ENCODE measurements at places on chromosomes 4 and X.

GRCh38 chrX:63283348-63283747, 67.8 kb downstream of the SPIN4 start:
- DNase-seq = no peak

DNA sequence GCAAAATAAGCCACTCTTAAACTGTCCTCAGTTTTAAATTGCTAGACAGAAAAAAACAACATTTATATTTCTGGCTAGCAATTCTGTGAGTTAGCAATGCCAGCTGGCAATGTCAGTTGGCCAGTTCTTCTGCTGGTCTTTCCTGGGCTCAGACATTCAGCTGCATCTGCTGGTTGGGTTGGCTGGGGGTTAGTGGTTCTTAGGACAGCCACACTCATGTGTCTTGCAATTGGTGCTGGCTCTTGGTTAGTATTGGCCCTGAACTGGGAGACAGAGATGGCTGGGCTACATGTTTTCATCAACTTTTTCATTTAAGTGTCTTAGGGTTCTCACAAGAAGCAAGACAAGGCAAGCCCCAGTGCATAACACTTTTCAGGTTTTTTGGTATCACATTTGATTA, 48.0 kb upstream of the PDLIM5 start:
- DNase-seq = no peak

GRCh38 chrX:49106930-49107329, 16.6 kb downstream of the GPKOW start:
- DNase-seq = peak; percentile 16

DNA sequence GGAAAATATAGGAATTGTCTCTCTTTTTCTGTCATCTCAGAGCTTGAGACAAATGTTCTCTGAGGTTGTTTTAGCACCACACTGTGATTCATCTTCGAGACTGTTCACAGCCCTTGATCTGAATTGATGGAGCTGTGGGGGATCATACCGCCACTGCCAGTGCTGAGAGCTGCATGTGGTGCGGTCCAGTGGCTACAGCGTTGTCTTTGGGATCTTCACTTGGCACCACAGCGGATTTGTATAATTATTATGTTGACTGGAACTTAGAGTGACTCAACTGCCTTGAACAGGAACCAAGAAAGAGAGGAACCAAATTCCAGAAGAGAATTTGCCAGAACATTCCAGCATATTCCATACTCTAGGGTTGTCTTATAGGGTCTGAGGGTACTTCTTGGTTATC, 29.1 kb downstream of the TBL1X start:
- DNase-seq = no peak

DNA sequence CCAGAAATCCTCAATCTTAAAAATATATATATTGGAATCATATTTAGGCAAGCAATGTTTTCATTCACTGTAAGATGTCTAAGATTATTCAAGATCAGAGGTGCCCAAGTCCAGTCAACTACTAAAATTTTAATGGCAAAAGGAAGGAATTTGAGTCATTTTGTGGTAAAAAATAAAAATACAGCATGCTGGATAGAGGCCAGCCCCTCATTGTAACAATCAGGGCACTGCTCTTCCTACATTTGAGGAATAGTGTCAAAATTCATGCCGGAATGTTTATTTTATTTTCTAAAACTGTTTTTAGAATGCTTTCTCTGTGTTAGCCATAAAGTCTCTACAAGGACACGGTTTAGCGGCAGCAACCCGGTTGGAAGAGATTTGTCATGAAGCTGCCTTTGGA, 49.9 kb upstream of the SRD5A3 start:
- no peak for DNase-seq

GRCh38 chrX:21798677-21799219, 40.7 kb upstream of the MBTPS2 start:
- no peak for DNase-seq

DNA sequence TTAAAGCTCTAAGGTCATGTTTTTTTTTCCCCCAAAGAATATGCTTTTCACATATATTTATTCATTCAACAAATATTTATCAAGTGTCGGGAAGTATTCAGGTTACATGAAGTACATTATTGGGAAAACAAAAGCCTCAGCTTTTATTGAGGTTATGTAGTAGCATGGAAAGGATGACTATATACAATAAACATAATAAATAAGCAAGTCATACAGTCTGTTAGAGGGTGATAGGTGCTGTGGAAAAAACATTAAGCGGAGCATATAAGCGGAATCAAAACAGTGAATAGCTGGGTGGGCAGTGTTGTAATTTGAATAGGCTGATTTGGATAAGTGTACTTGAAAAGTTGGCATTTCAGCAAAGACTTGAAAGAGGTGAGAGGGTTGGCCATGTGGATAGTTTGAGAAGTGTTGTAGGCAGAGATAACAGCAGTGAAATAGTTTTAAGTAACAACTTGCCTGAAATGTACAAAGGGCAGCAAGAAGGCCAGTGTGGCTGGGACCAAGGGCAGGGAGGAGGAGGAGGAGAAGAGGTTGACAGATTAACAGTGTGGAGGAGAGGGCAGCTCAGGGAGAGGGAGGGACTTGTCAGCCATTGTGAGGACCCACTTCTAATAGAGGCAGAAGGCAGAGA, 558.7 kb downstream of the SPRY1 start:
- DNase-seq = no peak

- DNase-seq = no peak
These were observed 93.7 kb downstream of the SHOX start for GRCh38 chrX:724256-724655.

DNA sequence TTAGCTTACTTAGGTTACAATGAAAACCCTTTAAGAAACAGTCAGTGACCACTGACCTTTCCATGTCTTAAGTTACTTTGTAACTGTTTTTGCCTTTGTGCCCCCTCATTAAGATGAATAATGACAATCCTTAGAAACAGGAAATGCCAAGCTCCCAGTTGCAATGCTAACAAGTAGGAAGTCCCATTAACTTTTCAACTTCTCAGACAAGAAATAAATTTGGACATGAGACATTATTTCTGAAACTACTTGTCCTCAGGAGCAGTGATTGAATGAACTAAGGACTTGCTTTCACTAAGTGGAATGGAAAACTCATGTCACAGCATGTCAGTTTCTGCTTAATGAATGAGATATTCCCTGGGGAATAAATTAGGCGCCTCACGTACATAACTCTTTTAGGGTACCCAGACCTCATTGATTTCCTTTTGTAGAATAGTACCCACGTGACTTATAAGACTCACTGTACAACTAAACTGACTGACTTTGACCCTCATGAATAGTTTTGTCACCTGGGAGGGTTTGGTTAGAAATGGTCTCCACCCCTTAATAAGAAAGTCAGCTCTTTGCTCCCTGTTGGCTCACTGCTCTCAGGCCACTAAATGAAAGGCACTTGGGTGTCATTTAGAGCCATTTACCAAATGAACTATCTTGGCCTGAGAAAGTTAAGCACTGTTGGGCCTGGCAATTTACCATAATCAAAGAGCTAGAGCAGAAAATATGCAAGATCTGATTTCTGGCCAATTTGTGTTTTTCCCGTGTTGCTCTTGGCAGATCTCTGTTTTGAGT, 383.9 kb downstream of the RPA4 start:
- DNase-seq = no peak

DNA sequence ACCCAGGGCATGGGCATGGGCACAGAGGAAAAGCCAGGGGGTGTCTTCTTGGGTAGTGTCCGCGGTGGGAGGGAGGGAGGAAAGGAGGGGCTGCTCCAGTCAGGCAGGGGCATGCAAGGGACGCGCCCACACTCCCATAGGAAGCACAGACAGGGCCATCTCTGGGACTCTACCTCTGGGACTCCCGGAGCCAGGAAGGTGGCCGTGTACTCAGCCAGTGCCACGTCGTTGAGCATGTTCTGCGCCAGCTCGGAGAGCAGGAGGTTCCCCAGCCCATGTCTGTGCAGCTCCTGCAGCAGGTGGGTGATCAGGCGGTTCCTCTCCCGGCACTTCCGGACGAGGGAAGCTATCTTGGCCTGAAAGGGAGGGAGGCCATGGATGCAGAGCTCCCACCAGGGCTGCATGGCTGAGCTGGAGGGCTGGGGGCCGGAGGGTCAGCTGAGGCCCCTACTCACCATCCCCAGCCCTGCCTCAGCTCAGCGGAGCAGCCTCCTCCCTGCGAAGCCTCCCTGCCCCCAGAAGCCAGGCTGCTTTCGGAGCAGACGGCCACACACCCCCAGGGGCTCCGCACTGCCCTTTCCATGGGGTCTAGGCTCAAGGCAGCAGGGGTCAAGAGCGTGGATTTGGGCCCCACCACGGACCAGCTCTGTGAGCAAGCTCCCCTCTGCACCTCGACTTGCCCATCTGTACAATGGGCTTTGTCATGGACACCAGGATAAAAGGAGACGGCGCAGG, 44.6 kb downstream of the C4orf50 start:
- no peak for DNase-seq

DNA sequence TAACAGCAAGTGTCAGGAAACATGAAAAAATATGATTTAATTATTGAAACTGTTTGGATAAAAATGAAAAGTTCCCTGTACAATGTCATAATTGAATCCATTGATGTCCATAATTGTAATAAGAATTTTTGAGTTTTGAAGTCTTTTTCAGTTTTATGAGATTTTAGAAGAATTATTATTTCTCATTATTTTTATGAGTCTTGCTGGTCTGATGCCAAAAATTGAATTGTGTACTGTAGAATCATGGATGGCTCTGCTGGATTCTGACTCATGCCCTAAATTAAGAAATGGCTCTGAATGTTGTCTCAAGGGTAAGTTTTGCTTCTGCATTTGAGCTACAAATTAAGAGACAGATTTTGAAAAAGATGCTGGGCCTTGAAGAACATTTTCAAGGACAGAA, 132.8 kb upstream of the MAP9 start:
- no peak for DNase-seq

DNA sequence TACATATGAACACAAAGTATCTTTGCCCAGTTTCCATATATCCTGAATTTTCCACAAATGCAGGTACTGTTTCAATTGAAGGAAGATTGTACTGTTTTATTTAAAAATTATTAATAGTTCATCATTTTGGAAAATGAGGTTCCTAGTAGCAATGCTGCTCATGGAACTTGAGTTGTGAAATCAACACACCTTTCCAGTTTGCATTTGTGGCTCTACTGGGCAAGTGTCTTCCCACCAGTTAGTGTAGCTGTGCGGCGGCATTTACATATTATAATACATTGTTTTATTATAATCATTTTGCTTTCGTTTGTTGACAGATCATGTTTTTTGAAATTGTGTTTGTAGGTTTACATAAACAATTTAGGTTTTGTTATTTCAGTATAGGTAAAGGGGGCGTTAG, 2.0 kb upstream of the DDX3X start:
- DNase-seq = no peak

GRCh38 chr4:37685161-37685822, 884 bp downstream of the RELL1 start:
- DNase-seq = peak; percentile 77

GRCh38 chrX:109533631-109534030, 3.0 kb upstream of the NXT2 start:
- DNase-seq = no peak

DNA sequence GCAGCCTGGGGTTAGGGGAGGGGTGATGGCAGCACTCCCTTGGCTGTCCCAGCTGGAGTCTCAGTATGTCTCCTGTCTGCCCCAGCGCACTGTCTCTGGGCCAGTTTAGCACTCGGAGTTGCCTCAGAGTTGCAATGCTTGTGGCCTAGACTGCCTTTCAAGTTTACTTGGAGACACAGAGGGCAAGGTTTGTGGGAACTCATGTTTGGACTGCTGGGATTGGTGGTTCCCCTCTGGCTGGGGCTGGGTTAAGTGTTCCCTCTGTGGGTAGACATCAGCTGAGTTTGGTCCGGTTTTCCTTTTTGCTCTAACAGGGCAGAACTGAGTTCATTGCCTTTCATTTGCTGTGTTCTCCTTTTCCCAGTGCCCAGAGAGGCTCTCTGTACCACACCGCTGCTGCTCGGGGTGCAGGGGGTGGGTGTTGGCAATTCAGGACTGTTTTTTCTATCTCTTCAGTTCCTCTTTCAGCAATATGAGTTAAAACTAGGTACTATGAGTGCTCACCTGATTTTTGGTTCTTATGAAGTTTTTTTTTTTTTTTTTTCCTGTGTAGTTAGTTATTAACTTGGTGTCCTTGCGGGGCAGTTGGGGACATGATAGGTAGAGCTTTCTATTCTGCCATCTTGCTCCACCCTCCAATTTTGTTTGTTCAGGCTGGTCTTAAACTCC, 17.2 kb downstream of the RAB33B start:
- no peak for DNase-seq

GRCh38 chr4:20288047-20288650, 36.4 kb downstream of the SLIT2 start:
- no peak for DNase-seq

GRCh38 chr4:1050486-1051213, 39.2 kb downstream of the FGFRL1 start:
- no peak for DNase-seq

- no peak for DNase-seq
These were observed 291 bp upstream of the NBDY start for GRCh38 chrX:56728752-56729151.

DNA sequence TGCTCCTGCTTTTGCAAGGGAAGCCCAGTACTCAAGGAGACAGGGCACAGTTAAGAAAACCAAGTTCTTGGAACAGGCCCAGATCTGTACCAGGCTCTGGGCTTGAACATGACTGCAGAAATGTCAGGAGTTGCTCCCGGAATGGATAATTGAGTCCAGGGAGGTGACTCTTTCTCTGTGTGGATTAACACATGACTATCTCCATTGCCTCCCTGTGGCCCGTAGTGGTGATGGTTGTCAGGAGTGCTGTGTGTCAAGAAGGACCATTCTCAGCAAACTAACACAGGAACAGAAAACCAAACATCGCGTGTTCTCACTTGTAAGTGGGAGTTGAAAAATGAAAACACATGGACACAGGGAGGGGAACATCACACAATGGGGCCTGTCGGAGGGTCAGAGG, 39.9 kb downstream of the CCKAR start:
- no peak for DNase-seq

DNA sequence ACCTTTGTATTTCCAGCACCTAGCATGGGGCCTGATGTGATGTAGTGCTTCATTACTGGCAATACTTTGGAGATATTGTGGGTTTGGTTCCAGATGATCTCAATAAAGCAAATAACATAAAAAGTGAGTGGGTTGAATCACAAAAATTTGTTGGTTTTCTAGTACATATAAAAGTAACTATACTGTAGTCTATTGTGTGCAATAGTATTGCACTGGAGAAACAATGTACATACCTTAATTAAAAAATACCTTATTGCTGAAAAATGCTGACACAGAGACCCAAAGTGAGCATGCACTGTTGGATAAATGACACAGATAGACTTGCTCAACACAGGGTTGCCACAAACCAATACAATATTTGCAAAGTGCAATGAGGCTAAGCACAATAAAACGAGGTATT, 17.7 kb upstream of the MGST2 start:
- no peak for DNase-seq

DNA sequence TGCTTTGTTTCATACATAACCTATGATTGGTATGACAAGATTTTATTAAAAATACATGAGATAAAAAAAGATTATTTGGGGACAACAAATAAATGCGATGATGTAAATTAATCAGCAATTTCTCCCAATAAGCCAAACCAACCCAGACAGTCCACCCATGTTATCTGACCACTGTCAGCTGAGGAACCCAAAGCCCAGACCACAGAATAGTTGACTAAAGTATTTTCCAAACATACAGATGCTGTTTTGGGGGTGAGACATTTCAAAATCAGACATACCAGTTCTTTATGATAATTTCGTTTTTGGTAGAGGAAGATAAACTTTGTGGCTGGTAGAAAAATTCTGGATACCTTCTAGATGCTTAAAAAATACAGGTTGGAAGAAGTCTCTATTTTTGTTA, 650.8 kb upstream of the FAM241A start:
- DNase-seq = no peak

- DNase-seq = no peak
These were observed 516.7 kb upstream of the SLIT2 start for GRCh38 chr4:19735012-19735411.
